CD4-positive, alpha-beta T cell treated with Interleukin-21 for 1 hour (primary cell): ENCODE measurements at places on chromosomes 2 and 18.

GRCh38 chr18:42095732-42096377 lies 140.8 kb downstream of the PIK3C3 start:
- DNase-seq = no peak

DNA sequence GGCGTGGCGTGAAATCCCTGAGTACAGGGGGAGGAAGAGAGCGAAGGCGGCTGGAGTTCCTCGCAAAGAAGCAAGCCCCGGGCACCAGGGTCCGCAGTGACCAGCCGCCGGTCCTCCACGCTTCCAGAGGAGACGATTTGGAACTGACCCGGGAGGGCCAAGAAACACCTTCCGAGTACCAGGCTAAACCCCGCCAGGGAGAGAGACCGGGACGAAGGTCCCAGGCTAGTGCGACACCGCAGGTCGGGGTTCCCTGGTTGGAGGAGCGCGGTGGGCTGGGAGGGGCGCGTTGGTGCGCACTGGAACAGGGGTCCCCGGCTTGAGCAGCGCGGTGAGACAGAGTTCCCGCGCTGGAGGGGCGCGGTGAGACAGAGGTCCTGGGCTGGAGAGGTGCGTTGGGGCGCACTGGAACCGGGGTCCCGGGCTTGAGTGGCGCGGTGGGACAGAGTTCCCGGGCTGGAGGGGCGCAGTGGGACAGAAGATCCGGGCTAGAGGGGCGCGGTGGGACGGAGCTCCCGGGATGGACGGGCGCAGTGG lies 901 bp downstream of the WDFY1 start:
- DNase-seq = no peak

- DNase-seq = no peak
Observed at GRCh38 chr2:200314976-200315567, 8.6 kb downstream of the SPATS2L start.

- no peak for DNase-seq
Observed at GRCh38 chr2:122261911-122262310, 506.5 kb downstream of the TSN start.

GRCh38 chr18:63199743-63200241 lies 119.8 kb downstream of the BCL2 start:
- peak; percentile 73 for DNase-seq

GRCh38 chr2:8416849-8417832 lies 264.7 kb upstream of the ID2 start:
- DNase-seq = no peak

DNA sequence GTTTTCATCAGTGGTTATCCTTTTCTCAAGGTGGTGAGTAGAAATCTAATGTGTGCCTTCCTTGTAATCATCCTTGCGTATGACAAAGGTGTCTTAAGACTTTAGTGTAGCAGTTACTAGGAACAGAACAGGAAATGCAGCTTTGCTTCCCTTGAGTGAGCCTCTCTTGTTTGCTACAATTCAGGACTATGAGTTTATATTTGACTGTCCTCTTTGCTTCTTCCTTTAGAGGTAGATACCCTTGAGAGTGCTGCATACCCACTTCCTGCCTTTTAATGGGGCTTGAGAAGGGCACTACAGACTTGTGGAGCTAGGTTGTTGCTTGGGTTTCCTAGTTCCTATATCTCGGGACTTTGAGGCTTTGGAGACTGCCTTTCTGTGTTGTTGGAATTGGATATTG lies 3.8 kb downstream of the KCNJ13 start:
- DNase-seq = peak; percentile 7

- DNase-seq = no peak
Observed at GRCh38 chr2:105809723-105810122, 65.0 kb downstream of the NCK2 start.

GRCh38 chr2:98608962-98609604 lies 694 bp downstream of the UNC50 start:
- no peak for DNase-seq

DNA sequence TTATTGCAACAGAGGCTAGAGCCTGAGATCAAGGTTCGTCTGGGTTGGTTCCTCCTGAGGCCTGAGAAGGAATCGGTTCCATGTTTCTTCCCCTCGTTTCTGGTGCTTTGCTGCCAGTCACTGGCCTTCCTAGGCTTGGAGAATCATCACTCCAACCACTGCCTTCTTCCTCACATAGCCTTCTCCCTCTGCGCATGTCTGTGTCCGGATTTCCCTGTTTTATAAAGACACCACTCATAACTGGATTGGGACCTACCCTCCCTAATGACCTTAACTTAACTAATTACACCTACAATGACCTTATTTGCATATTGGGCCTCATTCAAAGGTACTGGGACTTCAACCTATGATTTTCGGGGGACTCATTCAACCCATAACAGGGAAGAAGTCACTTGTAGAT lies 119.8 kb upstream of the CCDC68 start:
- no peak for DNase-seq

DNA sequence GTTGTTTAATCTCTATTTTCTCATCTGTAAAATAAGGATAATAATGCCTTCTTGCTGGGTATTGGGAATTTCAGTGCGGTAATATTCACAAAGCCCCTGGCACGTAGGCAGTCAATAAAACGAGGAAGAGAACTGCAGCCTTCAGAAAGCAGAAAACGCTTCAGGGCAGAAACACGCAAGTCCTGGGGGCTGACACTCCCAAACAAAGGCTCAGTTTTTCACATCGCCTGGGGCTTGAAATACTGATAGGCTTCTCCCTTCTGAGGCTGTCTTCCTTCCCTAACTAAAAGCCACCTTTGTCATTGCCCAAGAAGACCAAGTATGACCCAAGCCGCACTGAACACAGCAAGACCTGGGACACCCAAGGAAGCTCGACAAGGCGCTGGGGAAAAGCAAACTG lies 32.4 kb downstream of the TMEM177 start:
- DNase-seq = no peak

- DNase-seq = peak; percentile 87
Observed at GRCh38 chr2:234500394-234501006, 3.6 kb upstream of the ARL4C start.

DNA sequence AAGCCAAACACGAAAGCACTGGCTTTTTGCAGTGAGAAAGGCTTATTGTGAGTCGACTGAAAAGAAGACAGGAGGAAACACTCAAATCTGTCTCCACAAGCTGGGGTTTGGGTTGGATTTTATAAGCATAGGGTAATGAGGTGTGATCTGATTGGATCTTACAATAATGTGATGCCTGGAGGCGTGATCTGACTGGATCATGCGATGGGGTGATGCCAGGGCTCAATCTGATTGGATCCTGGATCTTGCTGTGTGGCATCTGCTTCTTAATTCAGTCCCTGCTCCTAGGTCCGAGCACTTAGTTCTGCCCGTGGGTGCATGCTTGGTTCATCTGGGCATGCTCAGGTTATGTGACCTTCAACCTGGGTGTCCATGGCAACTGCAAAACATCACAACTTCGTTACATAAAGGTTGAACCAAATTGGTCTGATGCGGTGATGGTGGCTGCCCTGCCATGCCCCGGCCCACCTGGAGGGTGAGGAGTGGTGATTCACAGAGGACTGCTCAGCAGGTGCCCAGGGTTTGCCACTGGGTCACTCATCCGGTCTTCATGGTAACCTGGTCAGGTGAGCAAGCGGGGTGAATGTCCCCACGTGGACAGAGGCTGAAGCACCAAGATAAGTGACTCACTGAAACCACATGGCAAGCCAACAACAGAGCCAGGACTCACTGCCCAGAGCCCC lies 111.0 kb downstream of the KCNF1 start:
- no peak for DNase-seq

- no peak for DNase-seq
Observed at GRCh38 chr2:64869126-64869525, 120.1 kb upstream of the SLC1A4 start.
